NB4 (cell line): ENCODE measurements at places on chromosomes 12 and 14.

DNA sequence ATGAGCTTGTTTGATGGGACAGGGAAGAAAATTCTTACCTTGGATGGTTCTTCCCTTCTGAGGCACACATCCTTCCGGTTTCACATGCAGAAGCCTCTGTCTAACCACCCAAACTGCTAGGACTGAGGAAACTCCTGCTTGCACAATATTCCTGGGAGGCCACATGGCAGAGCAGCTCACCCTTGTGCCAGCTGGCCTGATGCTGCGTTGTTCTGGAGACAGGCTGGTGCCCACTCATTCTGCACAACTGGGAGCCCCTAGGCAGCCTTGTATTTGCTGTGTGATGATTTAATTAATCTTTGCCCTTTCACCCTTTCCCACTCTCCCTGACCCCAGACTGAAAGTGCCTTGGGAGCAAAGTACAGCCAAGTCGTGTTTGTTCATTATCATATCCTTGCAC lies 130.8 kb downstream of the RTN1 start:
- DNase-seq = peak; percentile 45

DNA sequence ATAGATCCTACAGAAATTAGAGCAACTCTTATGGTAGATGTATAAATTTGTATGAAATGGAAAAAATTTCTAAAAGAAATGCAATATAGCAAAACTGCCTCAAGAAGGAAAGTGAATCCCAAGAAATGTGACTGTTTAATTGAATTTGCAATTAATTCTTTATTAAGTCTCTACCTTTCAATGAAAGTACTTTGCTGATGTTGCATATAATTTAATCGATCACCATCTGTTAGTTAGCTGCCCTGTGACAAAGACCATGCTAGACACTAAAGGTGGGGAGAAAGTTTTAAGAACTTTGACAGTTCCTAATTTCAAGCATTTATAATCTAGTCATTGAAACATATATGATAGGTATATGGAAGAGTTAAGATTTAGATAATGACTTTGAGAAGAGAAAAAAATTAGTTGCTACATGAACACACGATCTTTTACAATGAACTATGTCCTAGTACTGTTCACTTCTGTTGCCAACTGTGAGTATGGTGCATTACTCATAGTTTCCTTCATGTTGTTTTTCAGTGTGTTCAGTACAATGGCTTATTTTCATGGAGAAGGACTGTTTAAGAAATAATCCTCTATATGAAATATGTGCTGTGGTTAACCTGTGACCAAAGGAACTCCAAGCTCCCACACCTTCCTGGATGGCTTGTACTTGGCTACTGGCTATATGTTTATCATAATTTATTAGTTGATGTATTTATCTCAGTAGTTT lies 128.4 kb downstream of the METTL25 start:
- no peak for DNase-seq

- peak; percentile 16 for DNase-seq
These were observed at the start of gene TMEM63C for GRCh38 chr14:77181603-77182437. Gene TMEM63C (plus strand): TSS chr14:77181798. CDS start chr14:77218814, 37,016 bp downstream.

DNA sequence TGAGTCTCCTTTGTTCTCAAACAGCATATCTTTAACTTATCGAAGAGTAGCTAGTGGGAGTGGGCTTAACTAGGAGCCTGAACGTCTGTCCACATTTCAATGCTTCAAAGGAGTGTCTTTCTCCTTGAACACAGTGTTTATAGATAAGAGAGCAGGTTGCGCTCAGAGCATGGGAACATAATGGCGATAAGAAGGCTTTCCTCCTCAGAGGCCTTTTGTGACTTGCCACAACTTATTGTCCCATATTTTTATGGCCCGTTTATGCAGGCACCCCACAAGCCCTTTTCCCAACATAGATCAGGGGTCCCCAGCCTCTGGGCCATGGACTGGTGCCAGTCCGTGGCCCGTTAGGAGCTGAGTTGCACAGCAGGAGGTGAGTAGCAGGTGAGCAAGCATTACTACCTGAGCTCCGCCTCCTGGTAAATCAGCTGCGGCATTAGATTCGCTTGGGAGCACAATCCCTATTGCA lies 2.6 kb upstream of the DDX47 start:
- DNase-seq = no peak

DNA sequence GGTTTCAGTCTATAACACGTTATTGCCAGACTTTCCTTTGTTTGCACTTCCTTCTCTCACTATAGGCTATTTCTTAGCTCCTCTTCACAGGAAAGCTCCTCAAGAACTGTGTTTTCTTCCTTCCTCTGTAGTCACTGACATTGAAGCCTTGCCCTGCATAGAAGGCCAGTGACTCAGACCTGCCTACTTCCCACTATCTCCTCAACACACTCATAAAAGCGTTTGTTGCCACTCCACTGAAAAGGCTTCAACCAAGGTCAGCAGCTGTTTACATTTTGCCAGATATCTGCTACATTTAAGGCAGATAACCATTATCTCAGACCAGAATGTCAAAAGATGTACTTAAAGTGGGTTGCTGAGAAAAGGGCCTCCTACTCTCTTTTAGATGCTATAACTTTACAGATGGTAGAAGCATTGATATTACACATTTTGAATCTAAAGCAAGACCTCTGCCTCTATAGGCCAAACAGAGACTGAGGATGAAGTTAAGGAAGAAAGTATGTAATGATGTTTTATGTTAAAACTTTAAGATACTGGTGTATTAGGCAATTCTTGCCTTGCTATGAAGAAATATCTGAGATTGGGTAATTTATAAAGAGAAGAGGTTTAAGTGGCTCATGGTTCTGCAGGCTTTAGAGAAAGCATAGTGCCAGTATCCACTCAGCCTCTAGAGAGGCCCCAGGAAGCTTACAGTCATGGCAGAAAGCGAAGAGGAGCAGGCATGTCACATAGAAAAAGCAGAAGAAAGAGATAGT lies 233.3 kb upstream of the FLRT2 start:
- peak; percentile 1 for DNase-seq

DNA sequence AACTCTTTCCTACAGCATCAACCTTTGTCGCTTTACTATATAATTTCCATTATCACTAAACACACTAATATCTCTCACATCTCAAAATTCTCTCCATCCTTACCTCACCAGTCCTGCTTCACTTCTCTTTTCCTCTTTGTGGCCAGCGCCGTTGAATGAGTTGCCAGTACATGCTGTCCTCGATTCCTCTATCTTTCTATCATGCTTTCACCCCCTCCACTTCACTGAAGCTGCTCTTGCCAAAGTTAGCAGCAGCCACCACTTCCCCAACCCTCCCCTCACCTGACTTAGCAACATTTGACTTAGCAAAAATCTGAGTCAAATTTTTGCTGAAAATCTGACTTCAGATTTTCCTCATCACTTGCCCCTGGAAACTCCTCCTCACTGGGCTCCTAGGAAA lies 210.4 kb downstream of the ANO6 start:
- no peak for DNase-seq

GRCh38 chr14:71408362-71409030 lies 501.2 kb downstream of the PCNX1 start:
- no peak for DNase-seq

GRCh38 chr14:35821564-35822411 lies 4.3 kb upstream of the BRMS1L start:
- DNase-seq = peak; percentile 49

- no peak for DNase-seq
These were observed 44.6 kb downstream of the ZFP36L1 start for GRCh38 chr14:68748260-68748659.

GRCh38 chr12:95446506-95446900 lies 27.4 kb upstream of the METAP2 start:
- DNase-seq = no peak

GRCh38 chr12:113867258-113867657 lies 98.9 kb downstream of the RBM19 start:
- DNase-seq = no peak

GRCh38 chr12:53561590-53561953 lies 54.3 kb upstream of the NPFF start:
- no peak for DNase-seq

- no peak for DNase-seq
These were observed 1.7 kb downstream of the PSMB11 start for GRCh38 chr14:23043754-23044153.

DNA sequence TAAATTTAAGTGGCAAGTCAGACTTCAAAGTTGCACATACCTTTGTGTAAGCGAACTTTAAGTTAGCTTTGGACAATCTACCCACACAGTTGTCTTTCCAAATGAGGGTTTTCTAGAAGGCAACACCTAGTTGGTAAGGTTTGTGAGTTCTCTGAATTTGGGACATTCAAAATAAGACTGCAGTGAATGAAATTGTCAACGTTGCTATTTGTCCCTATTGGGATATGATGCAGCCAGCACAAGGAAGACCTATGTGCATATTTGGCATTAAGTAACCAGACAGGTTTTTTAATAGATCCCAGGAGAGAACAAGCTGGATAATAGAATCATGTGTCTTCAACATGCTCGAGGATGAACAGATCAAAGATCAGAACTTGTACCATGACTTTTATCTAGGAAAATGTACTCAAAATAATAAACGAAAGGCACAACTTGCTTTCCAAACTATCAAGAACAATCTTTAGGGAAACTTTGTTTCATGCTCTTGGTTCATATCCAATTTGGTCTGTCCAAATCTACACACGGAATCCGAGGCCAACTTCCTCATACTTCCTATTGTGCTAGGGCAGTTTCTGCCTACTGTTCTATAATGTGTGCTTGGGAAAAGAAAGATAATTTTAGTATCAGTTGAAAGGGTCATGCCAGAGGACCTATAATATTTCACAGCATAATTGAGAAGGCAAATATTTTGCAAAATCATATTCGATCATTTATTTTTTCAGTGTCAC lies 284.2 kb upstream of the SOX5 start:
- no peak for DNase-seq

DNA sequence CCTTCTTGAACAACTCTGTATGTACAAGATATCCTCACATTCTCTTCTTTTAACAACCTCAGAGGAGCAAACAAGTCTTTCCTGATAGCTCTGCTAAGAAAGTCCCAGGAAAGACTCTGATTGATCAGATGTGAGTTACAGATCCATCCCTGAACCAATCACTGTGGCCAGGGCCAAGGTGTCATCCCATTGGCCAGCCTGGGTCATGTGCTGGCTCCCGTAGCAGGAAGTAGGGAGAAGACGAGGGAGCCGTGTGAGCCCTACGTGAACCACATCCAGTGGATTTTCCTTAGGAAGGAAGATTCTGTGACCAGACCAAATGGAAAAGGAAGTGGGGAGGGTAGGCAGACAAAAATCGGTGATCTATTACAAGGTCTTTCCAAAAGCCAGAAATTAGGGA lies 5.6 kb downstream of the P2RX7 start:
- peak; percentile 40 for DNase-seq

DNA sequence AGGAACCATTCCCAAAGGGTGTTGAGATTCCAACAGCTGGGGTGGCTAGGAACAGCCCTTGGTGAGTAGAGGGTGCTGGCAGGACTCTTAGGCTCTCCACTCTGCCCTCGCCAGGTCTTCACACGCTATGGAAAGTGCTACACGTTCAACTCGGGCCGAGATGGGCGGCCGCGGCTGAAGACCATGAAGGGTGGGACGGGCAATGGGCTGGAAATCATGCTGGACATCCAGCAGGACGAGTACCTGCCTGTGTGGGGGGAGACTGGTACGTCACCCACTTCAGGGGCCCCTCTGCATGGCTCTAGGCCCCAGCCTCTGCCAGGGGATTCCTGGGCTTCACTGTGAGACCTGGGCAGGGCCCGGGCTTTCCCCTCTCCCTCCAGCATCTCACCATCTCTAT lies 8.0 kb upstream of the SMARCD1 start:
- no peak for DNase-seq

GRCh38 chr12:99004799-99005466 lies 359.8 kb downstream of the APAF1 start:
- no peak for DNase-seq

DNA sequence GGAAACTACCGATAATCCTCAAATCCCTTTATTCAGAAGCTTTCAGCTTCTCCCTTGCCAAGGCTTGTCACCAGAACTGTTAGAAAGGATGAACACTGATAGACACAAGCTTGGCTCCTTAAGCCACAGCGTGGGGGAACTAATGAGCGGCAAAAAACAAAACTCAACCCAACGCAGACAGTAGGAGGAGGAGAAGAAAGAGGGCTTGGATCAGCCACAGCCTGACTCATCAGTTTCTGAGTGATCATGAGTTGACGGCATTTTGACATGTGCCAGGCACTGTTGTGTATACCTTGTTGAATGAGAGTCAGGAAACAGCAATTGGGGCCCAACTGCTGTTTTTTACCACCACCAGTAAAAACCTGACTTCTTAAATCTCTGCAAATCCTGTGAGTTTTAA lies 23.7 kb downstream of the PLXNC1 start:
- DNase-seq = peak; percentile 87

DNA sequence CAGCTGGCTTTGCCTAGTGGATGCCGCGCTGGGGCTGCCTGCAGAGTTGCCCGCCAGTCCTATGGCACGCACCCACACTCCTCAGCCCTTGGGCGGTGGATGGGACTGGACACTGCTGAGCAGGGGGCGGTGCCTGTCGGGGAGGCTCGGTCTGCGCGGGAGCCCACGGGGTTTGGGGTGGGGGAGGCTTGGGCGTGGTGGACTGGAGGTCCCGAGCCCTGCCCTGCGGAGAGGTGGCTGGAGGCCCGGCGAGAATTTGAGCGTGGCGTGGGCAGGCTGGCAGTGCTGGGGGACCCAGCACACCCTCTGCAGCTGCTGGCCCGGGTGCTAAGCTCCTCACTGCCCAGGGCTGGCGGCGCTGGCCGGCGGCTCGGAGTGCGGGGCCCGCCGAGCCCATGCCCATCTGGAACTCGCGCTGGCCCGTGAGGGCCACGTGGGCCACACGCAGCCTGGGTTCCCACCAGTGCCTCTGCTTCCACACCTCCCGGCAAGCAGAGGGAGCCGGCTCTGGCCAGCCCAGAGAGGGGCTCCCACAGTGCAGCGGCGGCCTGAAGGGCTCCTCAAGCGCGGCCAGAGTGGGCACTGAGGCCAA lies 68.1 kb downstream of the ETNK1 start:
- no peak for DNase-seq

- DNase-seq = no peak
These were observed 41.5 kb downstream of the ARL6IP4 start for GRCh38 chr12:123021688-123022604.

DNA sequence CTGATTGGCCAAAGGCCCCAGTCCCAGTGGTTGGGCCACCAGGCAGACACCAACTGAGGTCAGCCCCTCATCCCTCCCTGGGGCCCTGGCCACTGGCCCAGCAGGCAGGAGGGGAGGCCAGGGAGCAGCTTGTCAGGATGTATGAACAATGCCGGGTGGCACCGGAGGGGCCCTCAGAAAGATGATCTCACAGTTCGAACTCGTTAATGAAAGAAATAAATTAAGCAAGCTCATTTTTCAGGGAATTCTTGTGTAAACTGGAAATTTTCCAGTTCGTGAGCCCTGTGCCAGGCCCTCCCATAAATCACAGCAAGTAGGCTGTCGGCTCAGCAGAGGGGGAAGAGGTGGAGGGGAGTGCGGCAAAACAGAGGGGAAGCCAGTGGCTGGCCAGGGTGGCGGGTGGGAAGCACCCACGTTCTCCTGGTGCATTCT lies 177.0 kb upstream of the VASH1 start:
- DNase-seq = no peak

- no peak for DNase-seq
These were observed 315.9 kb downstream of the BMP4 start for GRCh38 chr14:53640695-53641094.

DNA sequence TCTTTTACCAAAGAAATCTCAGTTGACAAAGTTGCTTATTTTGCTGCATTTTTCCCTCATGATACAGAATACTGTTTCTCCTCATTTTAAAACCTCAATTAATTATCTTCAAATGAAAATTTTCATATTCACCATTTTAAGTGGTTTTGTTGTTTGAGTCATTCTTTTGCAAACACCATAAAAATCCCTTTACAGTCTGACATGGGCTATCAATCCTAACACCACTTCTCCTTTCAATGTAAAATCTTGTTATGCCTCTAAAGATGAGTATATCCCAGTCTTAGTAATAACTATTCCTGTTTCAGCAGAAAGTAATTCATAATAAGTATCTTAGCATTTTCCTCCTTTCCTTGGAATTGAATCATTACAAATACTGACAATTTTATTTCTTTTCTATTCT lies 192.2 kb downstream of the SYT1 start:
- no peak for DNase-seq
